GM23338 (cell line): ENCODE measurements at places on chromosomes 12 and 14.
A peak's percentile ranks its signal among the peaks of the same experiment; 100 is the strongest.

DNA sequence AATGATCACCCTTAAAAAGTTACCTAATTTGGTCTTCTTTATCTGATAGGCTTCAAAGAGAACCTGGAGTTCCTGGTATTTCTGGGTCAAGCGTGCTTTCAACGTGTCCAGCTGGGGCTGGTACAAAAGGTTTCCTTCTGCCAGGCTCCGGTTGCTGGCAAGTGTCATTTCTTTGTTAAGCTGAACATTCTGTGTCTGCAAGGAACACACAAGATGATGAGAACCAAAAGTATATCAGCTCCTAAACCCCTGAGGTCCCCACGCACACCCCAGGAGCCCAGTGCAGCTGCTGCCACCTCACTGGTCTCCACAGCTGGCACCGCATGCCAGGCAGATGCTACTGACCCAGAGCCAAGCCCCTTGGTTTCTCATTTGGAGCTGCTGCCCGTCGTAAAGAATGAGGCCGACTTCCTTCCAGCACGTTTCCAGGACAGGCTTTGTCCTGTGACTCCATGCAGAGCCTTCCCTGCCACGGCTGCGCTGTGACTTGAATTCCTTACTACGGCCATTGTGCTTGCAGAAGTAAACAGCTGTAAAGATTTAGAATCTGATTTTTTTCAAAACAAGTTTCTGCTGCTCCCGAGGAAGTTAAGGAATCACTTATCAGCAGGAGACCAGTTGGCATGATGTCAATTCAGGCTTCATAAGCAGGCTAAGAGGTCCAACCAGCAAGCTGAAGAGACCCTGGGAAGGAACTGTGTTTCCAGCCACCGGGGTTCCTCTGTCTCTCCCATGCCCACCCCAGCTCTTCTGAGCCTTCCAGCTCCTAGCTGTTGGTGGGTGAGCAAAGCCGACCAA, 24.9 kb downstream of the VPS37B start:
- no peak for DNase-seq

- no peak for DNase-seq
Measured at GRCh38 chr14:55160989-55161388, 30.4 kb downstream of the DLGAP5 start.

- DNase-seq, result no peak
Measured at GRCh38 chr14:25351269-25351668, 301.3 kb upstream of the STXBP6 start.

- no peak for DNase-seq
Measured at GRCh38 chr14:99581374-99581773, 22.6 kb downstream of the CCDC85C start.

DNA sequence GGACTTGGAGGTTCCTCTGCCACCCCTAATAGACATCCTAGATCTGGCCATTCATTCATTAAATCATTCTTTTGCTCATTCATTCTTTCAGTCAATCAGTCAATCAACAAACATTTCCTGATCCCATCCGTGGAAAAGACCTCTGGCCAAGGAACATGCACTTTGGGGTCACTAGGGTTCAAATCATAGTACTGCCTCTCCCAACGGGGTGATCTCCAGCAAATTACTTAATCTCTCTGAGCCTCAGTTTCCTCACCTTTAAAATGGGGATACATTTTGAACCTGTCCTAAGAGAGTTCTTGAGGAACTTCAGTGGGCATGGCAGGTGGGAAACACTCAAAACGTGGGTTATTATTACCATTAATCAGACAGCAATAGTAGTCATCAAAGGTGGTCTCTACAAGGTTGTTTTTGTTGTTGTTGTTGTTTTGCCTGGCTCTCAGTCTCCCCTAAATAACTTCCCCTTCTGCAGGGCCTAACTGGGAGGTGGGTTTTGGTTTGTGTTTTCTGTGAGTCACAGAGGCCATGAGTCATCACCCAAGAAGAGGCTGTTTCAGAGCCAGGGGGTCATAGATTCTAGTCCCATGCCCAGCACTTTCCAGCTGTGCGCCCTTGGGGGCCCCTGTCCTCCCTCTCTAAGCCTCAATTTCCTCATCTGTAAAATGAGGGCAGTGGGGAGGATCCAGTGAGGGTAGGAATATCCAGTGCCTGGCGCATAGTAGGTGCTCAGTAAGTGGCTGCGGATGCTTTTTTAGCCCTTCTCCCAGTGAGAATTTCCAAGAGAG, 16.9 kb upstream of the FAM222A start:
- no peak for DNase-seq

GRCh38 chr14:74942608-74943007, 12.8 kb downstream of the PGF start:
- DNase-seq, result no peak

DNA sequence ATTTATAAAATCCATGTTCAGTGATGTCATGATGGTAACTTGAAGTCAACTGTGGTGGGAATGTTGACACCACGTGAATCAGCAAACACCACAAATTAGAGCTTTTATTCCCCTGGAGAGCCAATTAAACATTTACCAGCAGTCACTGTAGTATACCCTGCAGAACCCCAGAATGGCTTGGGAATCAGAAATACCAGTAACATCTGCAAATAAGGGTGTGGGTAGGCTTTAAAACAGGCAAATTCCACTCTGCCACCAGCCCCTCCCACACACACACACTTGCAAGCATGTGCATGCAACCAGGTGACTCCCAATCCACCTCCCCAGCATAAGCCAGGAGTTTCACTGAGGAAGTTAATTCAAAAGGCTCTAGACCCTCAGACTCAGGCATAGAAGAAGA, 63.6 kb upstream of the TMEM263 start:
- no peak for DNase-seq

DNA sequence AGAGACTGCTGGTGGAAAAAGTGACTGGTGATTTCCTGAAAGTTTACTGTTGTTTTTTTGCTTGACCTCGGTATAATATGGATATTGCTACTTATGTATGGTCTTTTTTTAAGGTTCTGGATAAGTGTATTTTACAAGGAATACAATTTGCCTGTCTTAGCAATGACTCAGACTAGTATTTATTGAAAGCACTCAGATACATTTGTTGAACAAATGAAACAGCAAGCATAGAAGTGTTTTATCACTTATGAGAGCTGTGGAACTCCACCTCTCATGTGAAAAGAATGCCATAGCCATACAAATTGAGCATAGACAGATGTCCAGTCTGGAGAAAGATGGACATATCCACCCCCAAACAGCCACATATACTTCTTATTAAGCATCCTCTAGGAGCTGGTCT, 340.4 kb upstream of the FBXO33 start:
- no peak for DNase-seq

- no peak for DNase-seq
Measured at GRCh38 chr14:34203251-34203722, 252.4 kb upstream of the EGLN3 start.

GRCh38 chr12:114404926-114405518, 922 bp downstream of the TBX5 start:
- DNase-seq, result peak; percentile 65

DNA sequence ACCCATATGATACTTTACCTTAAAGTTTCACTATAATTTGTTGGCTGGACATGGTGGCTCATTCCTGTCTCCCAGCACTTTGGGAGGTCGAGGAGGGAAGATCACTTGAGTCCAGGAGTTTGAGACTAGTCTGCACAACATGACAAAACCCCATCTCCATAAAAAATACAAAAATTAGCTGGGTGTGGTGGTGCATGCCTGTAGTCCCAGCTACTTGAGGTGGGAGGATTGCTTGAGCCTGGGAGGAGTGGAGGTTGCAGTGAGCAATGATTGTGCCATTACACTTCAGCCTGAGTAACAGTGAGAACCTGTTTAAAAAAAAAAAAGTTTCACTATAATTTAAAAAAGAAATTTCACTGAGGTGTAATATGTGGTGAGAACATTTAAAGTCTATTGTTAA, 21.2 kb downstream of the DERA start:
- DNase-seq, result no peak

- peak; percentile 74 for DNase-seq
Measured at GRCh38 chr14:73833530-73834260, 17.9 kb upstream of the PTGR2 start.

DNA sequence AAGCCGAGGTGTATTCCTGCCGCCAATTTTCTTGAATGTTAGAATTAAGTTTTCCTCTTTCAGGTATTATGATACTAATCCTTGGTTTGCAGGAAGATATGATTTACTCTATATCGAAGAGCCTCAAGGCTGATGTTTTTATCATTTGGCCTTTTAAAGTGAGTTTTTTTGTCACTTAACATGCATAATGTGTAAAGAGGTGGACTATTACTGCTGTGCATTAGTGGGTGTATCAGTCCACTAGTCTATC, 11.1 kb upstream of the TMPO start:
- DNase-seq, result no peak

DNA sequence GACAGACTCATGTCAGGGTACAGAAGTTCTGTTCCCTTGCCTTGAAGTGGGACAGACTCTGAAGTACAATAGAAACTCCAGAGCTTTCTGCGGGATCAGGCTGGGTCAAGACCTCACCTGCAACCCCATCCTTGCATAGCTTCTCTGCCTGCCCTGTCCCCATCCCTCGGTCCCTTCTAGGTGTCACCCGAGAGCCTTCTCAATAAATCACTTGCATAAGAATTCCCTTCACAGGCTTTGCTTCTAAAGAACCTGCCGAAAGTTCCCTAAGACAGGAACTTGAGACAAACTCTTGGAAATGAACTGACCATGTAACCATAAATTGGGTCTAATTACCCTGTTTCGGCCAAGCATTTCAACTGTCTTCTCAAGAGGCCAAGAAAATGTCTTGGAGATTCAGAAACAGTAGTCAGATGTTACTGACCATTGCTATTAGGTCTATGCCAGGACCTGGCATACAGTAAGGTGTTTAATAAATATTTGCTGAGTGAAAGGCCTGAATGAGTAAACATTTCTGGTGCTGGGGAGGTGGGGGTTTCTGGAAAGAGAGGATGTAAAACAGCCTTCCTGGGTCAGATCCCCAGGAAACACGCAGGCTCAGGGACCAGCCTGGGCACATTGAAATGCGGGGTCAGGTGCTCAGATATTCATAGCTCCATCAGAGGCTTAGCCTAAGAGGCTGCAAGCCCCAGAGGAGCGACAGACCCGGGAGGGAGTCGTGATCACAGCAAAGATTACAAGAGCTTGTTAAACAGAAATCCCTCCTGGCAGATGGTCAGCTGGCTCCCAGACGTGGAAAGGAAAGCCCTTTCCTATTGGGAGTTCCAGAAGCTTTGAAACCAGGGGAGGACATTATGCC, 226.2 kb upstream of the LHX5 start:
- peak; percentile 41 for DNase-seq

DNA sequence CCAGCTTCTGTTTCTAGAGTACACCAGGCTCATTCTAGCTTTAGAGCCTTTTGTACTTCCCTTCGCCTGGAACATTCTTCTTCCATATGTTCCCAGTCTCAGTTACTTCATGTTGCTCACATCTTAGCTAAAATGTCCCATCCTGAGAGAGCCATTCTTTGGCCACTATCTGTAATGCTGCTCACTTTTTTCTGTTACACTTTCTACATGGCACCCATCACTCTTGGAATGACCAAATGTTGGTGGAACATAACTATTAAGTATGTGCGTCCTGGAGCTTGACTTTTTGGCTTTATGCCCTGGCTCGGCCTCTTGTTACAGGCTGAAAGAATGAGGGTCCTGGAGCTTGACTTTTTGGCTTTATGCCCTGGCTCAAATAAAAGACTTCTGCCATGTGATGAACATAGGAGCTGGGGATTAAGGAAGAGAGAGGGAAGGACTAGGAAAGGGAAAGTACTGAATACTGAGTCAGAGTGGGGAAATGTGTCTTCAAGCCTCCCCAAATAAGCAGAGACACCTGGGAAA, 442.9 kb upstream of the ATP2B1 start:
- DNase-seq, result no peak

DNA sequence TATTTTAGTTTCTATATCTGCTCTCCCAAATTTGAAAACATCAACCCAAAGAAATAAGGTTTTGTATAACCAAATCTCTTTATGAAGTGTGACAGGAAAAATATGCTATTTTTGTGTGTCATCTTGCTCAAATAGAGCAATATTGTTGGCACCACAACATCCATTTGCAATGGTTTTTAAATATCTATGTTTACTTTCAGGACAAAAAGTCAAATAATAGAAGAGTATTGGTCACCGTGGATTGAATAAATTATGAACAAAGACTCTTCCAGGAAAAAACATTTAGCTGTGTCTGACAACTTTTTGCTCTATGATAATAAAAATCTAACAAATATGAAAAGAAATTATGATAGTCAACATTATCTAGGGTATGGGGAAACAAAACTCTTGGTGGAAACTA, 439.2 kb downstream of the BTG1 start:
- no peak for DNase-seq
